Sigmoid colon (tissue), 7 donors: ENCODE measurements at places on chromosomes 1 and 21. TPM values are rescaled to one million over a fixed set of nuclear protein-coding genes. Genes with fewer than 3 reads are reported as not detected.

DNA sequence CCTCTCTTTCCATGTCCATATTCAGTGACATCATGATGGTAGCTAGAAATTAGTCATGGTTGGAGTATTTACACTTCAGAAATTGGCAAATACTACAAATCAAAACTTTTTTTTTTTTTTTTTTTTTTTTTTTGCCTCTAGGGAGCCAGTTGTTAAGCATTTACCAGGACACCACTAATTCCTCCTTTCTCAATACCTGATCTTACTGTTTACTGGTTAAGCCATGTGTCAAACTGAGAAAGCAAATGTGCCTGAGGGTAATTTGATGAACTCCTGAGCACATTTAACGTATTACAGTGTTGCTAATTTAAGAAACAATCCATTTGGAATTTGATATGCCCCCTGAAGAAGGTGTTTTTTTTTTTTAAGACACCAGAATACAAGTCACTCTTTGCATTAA, 94.4 kb downstream of the DNM3 start:
- no peaks in the 10 kb centered on the region for H3K4me1 ChIP-seq
- no peaks in the 10 kb centered on the region for H3K27me3 ChIP-seq
- no peak overlapping the region for H3K4me3 ChIP-seq
- H3K27ac ChIP-seq, result no peak overlapping the region
- DNase-seq, result no peak
- no peaks in the 10 kb centered on the region for H3K36me3 ChIP-seq

DNA sequence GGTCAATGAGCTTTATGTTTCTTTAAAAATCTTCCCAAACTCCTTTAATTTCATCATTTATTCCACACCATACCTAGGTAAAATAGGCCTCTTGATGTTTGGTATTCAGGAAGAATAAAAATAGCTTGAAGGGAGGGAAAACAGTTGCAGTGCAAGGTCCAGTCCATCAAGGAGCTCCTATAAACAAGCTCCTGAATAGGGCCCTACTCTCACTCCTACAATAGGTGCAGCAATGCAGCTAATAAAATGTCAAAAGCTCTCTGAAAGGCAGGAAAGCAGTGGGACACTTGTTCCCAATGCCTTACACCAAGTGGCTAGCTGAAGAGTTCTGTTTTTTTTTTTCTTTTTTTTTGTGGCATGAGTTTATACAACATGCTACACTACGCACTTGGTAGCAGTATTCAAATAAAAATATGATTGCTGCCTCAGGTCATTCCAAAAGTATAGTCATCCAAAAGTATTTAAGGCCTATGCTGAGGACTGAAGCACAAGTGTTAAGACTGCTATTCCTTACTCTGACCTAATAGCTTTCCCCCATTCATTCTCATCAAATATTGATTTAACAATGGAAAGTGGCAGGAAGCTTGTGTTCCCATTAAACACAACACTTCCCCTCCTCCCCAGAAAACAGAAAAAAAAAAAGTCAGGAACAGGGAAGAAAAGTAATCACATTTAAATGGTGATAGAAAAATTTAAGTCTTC, 9.8 kb downstream of the TEX38 start:
- H3K4me3 ChIP-seq, result no peak overlapping the region
- DNase-seq, result no peak
- H3K36me3 ChIP-seq, result peaks cover 97% of the 10 kb centered on the region
- peak overlapping the region; percentile 22 for H3K27ac ChIP-seq

DNA sequence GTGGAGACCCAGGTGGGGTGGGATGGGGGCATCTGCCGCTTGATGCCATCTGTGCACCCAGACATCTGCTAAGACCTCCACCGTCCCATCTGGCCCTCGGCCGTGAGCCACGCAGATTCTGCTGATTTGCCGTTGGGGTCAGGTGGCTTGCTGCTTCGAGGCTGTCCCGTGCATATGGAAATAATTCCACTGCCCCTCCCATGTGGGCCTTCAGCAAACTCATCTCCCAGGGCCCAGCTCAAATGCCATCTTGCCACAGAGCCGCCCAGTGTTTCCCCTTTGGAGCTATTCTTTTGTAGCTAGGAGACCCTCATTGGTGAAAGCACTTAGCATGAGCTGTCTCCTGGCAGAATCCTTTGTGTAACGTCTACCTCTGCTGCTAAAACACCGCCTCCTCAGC, 99.8 kb downstream of the KAZN start:
- H3K27ac ChIP-seq, result no peak overlapping the region
- DNase-seq, result no peak
- no peaks in the 10 kb centered on the region for H3K36me3 ChIP-seq
- H3K4me3 ChIP-seq, result no peak overlapping the region
- H3K4me1 ChIP-seq, result no peaks in the 10 kb centered on the region

DNA sequence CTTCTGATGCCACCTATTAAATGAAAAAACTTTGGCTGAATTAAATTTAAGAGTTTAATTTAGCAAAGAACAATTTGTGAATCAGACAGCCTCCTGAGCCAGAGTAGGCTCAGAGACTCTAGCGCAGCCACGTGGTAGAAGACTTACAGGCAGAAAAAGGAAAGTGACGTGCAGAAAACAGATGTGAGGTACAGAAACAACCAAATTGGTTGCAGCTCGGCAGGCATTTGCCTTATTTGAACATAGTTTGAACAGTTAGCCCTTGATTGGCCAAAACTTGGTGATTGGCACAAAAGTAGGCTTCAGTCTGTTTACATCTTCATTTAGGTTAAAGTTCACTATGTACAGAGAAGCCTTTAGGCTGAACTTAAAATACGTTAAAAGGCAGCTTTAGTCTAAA, 22.9 kb downstream of the TCP10L start:
- H3K4me3 ChIP-seq, result no peak overlapping the region
- no peak overlapping the region for H3K27ac ChIP-seq
- no peaks in the 10 kb centered on the region for H3K4me1 ChIP-seq

- no peaks in the 10 kb centered on the region for H3K4me1 ChIP-seq
- H3K27me3 ChIP-seq, result no peaks in the 10 kb centered on the region
- no peaks in the 10 kb centered on the region for H3K36me3 ChIP-seq
- no peak overlapping the region for H3K27ac ChIP-seq
- DNase-seq, result no peak
Observed at GRCh38 chr1:89271341-89272015, 1.2 kb downstream of the GBP5 start.

DNA sequence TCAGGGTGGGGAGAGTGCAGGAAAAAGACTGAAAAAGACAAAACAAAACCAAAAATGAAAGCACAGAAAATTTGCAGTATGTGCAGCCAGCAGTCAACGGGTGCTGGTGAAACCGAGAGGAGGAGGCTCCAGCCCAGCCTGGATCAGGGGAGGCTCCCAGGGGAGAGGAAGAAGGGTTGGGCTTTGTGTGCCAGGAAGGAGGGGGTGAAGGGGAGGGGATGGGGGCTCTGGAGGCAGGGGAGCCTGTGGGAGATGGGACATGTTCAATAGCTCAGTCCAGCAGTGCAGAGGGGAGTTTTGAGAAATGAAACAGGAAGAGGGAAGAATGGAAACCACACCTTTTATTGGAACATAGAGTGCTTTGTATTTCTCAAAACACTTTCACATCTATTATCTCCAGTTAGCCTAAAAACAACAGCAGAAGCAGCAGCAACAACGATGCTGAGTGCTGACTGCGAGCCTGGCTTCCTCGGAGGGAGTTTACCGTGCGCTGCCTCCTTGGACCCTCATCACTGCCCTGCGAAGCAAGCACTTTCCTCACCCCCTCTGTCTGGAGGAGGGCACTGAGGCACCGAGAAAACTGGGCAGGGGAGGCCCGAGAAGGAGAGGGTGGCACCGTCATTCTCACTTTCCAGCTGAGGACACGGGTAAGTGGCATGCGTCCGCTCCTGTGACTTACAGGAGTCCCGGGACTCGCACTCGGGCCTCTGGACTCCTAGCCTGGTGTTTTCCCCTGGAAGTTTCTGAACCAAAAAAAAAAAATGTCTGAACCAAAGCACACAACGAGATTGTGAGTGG, 62.9 kb downstream of the MDM4 start:
- H3K27me3 ChIP-seq, result no peaks in the 10 kb centered on the region
- no peak overlapping the region for H3K27ac ChIP-seq
- H3K4me1 ChIP-seq, result no peaks in the 10 kb centered on the region
- no peaks in the 10 kb centered on the region for H3K36me3 ChIP-seq

- no peak overlapping the region for H3K4me3 ChIP-seq
- H3K4me1 ChIP-seq, result no peaks in the 10 kb centered on the region
- no peak overlapping the region for H3K27ac ChIP-seq
- H3K27me3 ChIP-seq, result peaks cover 5% of the 10 kb centered on the region
- H3K36me3 ChIP-seq, result no peaks in the 10 kb centered on the region
- no peak for DNase-seq
Observed at GRCh38 chr1:50368179-50369007, 54.9 kb downstream of the DMRTA2 start.

DNA sequence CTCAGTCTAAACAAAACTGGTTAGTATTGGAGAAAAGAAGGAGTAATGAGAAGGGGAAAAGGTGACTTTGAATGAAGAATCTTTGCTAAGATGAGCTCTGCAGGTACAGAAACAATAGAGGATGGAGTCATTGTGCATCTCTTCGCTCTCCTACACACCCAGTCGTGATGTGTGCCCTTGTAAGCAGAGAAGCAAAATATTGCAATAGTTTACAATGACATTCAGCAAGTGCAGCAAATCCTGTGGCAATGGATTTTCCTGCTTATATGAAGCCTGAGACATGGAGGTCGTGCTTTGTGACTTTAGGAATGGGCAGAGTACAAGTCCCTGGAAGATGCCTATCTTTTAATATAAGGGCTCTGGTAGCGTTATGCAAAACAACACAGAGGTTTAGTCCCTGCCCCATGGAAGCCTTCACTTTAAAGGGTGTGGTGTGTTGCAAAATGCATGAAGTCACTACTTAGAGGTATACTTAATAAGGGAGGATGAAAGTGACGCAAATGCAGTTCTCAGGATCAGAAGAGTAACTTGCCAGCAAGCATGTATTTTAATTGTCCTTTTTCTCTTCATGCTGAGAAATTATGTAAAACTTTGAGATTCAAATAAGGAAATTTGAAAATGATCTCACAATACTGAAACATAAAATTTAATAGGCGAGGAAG, 88.0 kb upstream of the IVNS1ABP start:
- DNase-seq, result no peak
- no peaks in the 10 kb centered on the region for H3K36me3 ChIP-seq
- H3K27ac ChIP-seq, result no peak overlapping the region

- no peak overlapping the region for H3K4me3 ChIP-seq
- H3K36me3 ChIP-seq, result no peaks in the 10 kb centered on the region
- peaks cover 36% of the 10 kb centered on the region for H3K4me1 ChIP-seq
- no peak for DNase-seq
Observed at GRCh38 chr1:221035662-221036153, 156.5 kb downstream of the HLX start.

DNA sequence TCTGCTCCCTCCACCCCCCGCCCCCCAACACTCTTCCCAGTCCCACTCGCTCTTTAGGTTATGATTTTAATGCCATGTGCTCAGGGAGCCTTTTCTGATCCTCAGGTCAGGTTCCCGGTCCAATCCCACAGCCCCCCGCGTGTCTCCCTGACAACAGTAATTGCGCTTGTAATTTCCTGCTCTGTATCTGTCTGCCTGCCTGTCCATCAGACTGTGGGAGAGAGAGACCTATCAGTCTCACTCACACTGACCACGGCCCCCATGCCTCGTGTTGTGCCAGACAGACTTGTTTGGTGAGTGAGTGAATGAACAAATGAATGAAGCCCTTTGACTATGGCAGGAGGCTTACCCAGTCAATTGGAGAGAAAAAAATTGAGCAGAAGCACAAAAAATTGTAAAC, 50.8 kb upstream of the ECE1 start:
- no peak for DNase-seq
- H3K27me3 ChIP-seq, result no peaks in the 10 kb centered on the region
- H3K4me1 ChIP-seq, result no peaks in the 10 kb centered on the region
- H3K36me3 ChIP-seq, result peaks cover 6% of the 10 kb centered on the region
- H3K4me3 ChIP-seq, result no peak overlapping the region

DNA sequence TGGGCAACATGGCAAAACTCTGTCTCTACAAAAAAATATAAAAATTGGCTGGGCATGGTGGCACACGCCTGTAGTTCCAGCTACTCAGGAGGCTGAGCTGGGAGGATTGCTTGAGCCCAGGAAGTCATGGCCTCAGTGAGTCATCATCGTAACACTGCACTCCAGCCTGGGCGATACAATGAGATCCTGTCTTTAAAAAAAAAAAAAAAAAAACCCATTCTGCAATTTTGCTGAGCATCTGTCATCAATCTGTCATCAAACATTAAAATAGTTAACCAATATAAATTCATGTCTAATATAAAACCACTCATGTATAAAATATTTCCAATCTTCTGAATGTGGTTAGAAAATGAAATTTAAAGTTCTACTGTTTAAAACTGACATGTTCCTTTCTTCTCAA, 56.9 kb downstream of the LPAR3 start:
- no peak overlapping the region for H3K4me3 ChIP-seq
- no peak for DNase-seq
- H3K27me3 ChIP-seq, result no peaks in the 10 kb centered on the region
- no peak overlapping the region for H3K27ac ChIP-seq
- H3K4me1 ChIP-seq, result no peaks in the 10 kb centered on the region

DNA sequence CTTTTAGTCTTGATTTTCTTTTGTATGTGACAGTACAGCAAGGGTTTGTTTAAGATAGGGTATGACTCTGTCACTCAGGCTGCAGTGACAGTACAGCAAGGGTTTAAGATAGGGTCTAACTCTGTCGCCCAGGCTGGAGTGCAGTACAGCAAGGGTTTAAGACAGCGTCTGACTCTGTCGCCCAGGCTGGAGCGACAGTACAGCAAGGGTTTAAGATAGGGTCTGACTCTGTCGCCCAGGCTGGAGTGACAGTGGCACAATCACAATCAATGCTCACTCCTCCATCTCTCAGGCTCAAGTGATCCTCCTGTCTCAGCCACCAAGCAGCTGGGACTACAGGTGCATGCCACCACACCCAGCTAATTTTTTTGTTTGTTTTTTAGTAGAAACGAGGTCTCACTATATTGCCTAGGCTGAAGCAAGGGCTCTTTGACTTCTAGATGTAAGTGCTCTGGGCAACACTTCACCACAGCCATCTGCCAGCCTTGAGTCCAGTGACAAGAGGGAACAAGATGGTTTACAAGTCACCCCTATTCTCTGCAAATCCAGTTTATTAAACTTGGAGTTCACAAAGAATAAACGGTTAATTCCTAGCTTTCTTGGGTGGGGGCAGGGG, 965 bp upstream of the SH2D5 start:
- H3K4me1 ChIP-seq, result peaks cover 21% of the 10 kb centered on the region
- no peaks in the 10 kb centered on the region for H3K36me3 ChIP-seq
- DNase-seq, result no peak
- peak overlapping the region; percentile 17 for H3K27ac ChIP-seq
- H3K4me3 ChIP-seq, result no peak overlapping the region

Gene FMO3
- not detected for total RNA-seq

Gene EPRS1
- total RNA-seq, result 30.5 TPM

Gene CRP
- not detected for total RNA-seq

Gene TBX15
- total RNA-seq, result 0.28 TPM

Gene DUSP12
- total RNA-seq, result 18.2 TPM

Gene ROR1
- 37.1 TPM for total RNA-seq

Gene CD53
- 7.5 TPM for total RNA-seq

Gene TMEM240
- 35.2 TPM for total RNA-seq

Gene B4GALT2
- total RNA-seq, result 55.9 TPM
